Frontal cortex (tissue), 4 donors: ENCODE measurements at places on chromosomes 3 and 15. TPM values are rescaled to one million over a fixed set of nuclear protein-coding genes. Genes with fewer than 3 reads are reported as not detected.

TLR9 gene
- total RNA-seq: not detected

LRTM1 gene
- not detected for total RNA-seq

OR5K2 gene
- total RNA-seq: not detected

SAMD7 gene
- not detected for total RNA-seq

ARPP21 gene
- total RNA-seq: 459 TPM

FBXO40 gene
- total RNA-seq: not detected

LYSMD4 gene
- total RNA-seq: 15.5 TPM

MESP1 gene
- total RNA-seq: 2.0 TPM

SNRPN gene
- total RNA-seq: 216 TPM

NR1I2 gene
- 0.82 TPM for total RNA-seq

MME gene
- 4.1 TPM for total RNA-seq

DZIP3 gene
- 51.8 TPM for total RNA-seq

CD47 gene
- total RNA-seq: 444 TPM

CPB1 gene
- not detected for total RNA-seq

PLEKHO2 gene
- 4.5 TPM for total RNA-seq

ILDR1 gene
- total RNA-seq: not detected

CPNE9 gene
- total RNA-seq: 0.41 TPM

SLC9C1 gene
- total RNA-seq: 0.41 TPM

CCK gene
- 54.6 TPM for total RNA-seq

DHFR2 gene
- 10.2 TPM for total RNA-seq

RHCG gene
- total RNA-seq: 4.1 TPM

SAXO2 gene
- 4.1 TPM for total RNA-seq

SLC7A14 gene
- 6.9 TPM for total RNA-seq

ITGA11 gene
- total RNA-seq: 2.0 TPM

SEMA3F gene
- 9.4 TPM for total RNA-seq

LNP1 gene
- 11.0 TPM for total RNA-seq

INSYN1 gene
- 26.1 TPM for total RNA-seq

SLC2A2 gene
- total RNA-seq: not detected

PIGBOS1 gene
- 7.7 TPM for total RNA-seq

CADPS gene
- 270 TPM for total RNA-seq

HDC gene
- total RNA-seq: under 0.01 TPM

PLCL2 gene
- 122 TPM for total RNA-seq

SLC6A6 gene
- total RNA-seq: 15.1 TPM

CAND2 gene
- total RNA-seq: 11.4 TPM

ANKDD1A gene
- total RNA-seq: 13.9 TPM

ZBTB11 gene
- total RNA-seq: 52.6 TPM

TRIM42 gene
- not detected for total RNA-seq

CD86 gene
- 1.2 TPM for total RNA-seq

LCTL gene
- 0.41 TPM for total RNA-seq

NDN gene
- total RNA-seq: 97.0 TPM

PAK6 gene
- total RNA-seq: 11.8 TPM

MOBP gene
- total RNA-seq: 0.41 TPM

SLC12A1 gene
- total RNA-seq: 1.6 TPM

ATP13A5 gene
- total RNA-seq: 0.41 TPM

CLRN1 gene
- not detected for total RNA-seq

KBTBD12 gene
- 0.82 TPM for total RNA-seq

LRRC31 gene
- under 0.01 TPM for total RNA-seq

ACP3 gene
- total RNA-seq: not detected

APBA2 gene
- total RNA-seq: 117 TPM

PRRT3 gene
- total RNA-seq: 4.1 TPM

PCSK6 gene
- 18.3 TPM for total RNA-seq

C3orf85 gene
- not detected for total RNA-seq

GOLGA8G gene
- total RNA-seq: not detected
